ENCODE measurements at places on chromosomes 3 and 15.

DNA sequence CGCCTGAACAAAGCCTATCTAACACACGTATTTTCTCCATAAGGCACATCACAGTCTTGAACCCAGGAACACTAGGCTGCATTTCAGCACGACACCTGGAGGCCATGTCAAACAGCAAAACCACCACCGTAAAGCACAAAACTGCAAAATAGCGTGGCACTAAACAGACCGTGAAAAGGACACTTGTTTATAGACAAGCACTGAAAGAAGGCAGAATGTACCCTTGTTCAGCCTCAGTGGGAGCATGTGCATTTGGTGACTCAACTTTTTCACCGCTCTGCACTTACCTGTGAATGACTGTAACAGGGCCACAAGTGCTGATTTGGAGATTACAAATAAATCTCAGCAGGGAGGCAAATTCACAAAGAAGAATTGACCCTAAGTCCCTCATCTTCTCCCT, 80.8 kb downstream of the ISG20 start:
- DNase-seq = no peak

GRCh38 chr3:13718436-13718835, 161.4 kb downstream of the WNT7A start:
- DNase-seq = no peak

GRCh38 chr3:167978486-167978885, 117.2 kb downstream of the GOLIM4 start:
- DNase-seq = no peak

GRCh38 chr3:105611304-105612192, 244.8 kb downstream of the ALCAM start:
- no peak for DNase-seq

DNA sequence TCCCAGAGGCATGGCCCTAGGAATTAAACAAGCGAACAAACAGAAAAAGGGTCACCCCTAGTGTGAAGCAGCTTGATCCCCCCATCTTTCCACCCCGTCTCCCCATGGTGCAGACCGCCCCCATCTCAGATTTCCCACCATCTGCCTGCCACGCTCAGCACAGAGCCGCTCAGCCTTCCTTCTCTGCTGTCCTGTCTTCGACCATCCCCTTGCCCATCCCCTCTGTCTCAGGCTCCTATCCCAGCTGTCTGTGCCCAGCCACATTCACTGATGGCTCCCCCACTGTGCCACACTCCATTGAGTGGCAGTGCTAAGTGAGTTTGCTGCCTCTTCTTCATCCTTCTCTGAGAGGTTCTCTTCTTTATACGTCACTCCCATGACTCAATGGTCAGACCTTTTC, 11.7 kb upstream of the BTBD1 start:
- DNase-seq = no peak

All from substantia nigra (tissue), 51 donors.